ENCODE measurements at places on chromosomes 13 and 19.

GRCh38 chr19:52945652-52946321 lies 16.9 kb downstream of the ZNF816 start:
- no peak for DNase-seq

GRCh38 chr19:39308531-39309304 lies 11.9 kb downstream of the LRFN1 start:
- DNase-seq: no peak

GRCh38 chr13:111908981-111909380 lies 158.0 kb upstream of the SOX1 start:
- no peak for DNase-seq

- DNase-seq: no peak
These were observed 52.6 kb upstream of the RCBTB2 start for GRCh38 chr13:48585456-48585840.

DNA sequence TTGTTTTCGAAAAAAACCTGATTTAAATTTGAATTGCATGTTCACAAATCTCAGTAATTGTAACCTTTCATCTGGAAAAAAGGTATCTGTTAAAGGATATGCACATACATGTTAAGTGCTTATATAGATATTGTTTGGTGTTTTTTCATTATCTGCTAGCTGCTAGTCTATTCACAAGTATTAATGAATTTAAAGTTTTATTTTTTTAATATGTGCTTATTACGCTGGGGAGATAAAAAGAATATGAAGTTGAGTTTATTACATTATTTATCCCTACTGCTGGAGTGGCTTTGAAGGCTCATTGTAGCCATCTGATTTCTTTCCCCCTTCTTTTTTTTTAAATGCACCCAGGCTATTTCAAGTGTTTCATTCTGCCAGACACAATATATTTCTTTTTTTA lies 3.9 kb upstream of the MAB21L1 start:
- DNase-seq: no peak

GRCh38 chr13:106372199-106373155 lies 163.0 kb downstream of the EFNB2 start:
- DNase-seq: no peak

DNA sequence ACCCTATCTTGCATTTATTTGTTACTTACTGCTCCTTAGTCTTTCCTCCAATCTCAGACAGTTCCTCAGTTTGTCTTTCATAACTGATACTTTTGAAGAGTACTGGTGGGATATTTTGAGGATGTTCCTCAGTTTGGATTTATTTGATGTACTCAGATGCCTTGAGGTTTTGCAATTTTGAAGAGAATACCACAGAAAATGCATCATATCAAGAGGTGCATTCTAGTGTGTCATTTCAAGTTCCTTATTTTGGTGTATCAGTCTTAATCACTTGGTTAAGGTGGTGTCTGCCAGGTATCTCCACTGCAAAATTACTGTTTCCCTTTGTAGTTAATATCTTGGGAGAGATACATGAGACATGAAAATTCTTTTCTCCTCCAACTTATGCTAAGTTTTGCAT lies 75.1 kb downstream of the URI1 start:
- DNase-seq: no peak

- DNase-seq: no peak
These were observed 68.1 kb upstream of the KLF12 start for GRCh38 chr13:74202129-74202813.

DNA sequence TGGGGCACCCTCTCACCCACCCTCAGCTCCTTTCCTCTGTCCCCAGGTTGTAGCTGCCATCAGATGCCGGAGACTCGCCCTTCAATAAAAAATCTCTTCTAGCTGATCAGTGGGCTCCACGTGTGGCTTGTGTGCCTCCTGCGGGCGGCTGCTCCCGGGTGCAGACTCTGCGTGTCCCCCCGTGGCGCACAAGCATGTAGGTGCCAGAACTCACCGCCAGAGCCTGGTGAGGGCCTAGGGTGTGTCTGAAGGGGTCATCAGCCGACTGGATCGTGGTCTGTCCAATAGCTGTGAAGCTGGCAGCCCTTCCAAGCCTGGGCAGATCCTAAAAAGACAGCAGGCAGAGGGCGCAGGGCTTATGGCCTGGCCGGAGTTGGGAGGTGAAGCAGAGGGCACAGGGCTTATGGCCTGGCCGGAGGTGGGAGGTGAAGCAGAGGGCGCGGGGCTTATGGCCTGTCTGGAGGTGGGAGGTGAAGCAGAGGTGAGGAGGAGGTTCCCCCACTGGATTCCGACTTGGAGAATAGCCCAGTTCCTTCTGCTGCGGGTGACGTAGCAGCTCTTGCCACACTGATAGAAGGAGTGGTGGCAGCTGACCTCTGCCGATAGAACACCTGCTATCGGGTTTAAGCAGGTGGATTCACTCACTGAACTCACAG lies 11.7 kb downstream of the NOP53 start:
- no peak for DNase-seq

DNA sequence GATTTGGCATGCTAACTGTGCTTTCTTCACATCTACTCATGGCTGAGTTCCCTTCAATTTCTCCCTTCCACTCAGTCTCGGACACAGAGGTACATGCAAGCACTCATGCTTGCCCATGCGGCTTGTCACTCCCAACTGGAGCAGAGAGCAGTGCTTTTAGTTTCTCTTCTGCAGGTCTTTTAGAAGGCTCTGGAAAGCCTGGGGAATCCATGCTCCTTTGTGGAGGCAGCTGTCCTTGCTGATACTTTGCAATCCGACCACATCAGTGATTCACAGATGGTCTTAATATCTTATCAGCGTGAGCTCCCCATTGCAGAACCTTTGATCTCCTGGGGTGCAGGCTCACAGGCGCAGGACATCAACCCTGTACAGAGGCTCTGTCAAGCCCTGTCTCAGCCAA lies 203.9 kb downstream of the COL4A1 start:
- no peak for DNase-seq

DNA sequence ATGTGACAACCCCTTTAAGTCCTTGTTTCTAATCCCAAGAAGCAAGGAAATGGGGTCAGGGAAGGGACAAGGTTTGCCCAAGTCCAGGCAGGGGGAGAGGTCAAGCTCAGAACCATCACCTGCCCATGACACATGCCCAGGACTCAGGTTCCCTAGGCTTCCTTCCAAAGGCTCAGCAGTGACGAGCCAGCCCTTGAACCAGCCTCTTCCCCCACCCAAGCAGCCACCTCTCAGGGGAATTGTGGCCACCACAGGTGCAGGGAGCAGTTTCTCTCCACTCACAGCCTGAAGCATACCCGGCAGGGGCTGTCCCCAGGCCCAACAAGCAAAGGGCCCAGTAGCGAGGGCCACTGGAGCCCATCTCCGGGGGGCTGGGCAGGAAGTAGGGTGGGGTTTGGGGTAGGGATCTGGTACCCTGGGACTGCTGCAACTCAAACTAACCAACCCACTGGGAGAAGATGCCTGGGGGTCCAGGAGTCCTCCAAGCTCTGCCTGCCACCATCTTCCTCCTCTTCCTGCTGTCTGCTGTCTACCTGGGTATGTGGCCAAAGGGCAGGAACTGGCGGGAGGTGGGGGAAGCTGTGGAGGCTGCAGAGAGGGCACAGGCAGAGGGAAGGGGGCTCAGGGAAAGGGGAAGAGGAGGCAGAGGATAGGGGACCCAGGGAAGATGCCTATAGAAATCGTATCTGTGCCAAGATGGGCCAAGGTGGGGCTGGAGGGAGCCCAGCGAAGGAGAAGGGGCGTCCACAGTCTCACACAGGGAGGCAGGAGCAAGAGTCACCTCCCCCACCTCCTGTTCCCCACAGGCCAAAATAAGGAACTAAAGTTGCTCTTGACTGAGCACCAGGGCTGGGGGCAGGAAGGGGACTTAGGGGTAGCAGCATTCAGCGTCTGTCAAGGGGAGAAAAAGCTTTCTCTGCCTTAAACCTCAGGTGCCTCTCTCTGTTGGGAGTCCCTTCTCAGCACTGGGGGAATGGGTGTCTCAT lies at the start of gene CD79A:
TSS of gene CD79A (plus strand) at position 433 of the 986 bp plus-strand sequence. CDS start at position 459, 26 bp downstream.
- DNase-seq: no peak

GRCh38 chr13:56893843-56894242 lies 246.9 kb upstream of the PRR20A start:
- DNase-seq: no peak

DNA sequence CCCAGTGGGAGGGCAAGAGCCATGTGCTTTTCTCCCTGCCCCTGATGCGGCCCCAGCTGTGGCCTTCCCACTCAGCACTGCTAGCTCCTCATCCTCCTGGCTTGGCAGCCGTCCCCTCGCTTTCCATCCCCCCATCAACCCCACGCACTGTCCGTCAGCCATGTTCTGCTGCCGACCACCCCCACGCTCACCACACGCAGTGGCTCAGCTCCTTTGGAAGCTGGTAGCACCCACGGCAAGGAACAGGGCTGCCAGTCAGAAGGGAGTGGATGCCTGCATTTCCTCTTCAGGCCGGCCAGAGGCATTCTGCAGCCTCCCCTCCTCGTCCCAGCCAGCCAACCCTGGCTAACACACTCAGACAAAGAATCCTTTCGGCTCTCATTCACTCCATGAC lies 6.3 kb downstream of the CALM3 start:
- no peak for DNase-seq

DNA sequence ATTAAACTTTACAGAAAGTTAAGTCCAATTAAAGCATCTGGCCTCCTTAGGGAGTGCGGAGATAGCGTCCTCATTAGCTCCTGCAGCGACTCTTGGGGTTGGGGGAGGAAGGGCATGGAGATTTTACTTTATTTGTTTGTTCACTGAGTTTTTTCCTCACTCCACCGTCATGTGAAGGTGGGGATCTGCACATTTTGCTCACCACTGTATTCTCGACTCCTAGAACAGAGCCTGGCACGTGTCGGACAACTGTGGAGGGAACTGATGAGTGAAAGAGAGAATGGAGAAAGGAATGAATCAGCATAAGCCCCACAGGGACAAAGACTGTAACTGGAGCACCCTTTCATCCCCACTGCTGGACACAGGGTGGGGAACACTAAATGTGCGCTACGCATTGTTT lies 205.1 kb upstream of the TSHZ3 start:
- no peak for DNase-seq

DNA sequence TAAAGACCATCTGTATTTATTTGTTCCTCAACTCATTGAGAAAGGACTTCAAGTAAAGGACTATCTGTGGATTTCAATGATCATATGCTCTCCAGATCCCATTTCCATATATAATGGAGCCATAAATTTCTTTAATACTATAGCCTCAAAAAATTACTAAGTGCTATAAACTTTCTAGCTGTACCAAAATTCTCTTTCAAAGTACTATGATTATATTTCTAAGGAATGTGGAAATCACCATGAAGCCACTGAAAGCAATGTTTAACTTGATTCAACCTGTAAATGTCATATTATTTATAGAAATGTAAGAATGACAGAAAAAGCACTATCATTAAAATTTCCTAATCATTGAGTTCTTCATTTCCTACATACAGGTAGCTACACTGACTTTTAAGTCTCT lies 20.7 kb downstream of the TBC1D4 start:
- DNase-seq: no peak
